ENCODE measurements at places on chromosomes 7 and 10.

- no peak for DNase-seq
Observed at GRCh38 chr7:108083980-108084379, 46.2 kb downstream of the LAMB4 start.

GRCh38 chr7:155962191-155962967 is 150.1 kb upstream of the SHH start:
- DNase-seq, result no peak

DNA sequence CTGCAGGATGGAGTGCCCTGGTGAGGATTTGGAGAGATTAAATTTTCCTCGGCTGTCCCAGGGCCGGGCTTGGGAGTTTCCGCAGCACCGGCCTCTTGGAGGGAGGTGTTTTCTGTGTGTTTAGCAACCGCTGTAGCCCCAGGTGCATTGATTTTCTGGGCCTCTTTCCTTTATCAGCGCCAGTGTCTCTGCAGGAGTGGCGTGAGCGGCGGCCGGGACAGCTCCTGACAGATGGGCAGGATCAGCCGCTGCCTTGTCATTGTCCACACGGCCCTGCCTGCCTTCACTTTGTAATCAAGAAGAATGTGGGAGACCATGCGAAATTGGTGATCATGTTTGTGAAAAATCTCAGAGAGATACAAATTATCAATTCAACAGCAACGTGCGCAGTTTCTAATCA is 32.4 kb downstream of the NKX6-2 start:
- no peak for DNase-seq

DNA sequence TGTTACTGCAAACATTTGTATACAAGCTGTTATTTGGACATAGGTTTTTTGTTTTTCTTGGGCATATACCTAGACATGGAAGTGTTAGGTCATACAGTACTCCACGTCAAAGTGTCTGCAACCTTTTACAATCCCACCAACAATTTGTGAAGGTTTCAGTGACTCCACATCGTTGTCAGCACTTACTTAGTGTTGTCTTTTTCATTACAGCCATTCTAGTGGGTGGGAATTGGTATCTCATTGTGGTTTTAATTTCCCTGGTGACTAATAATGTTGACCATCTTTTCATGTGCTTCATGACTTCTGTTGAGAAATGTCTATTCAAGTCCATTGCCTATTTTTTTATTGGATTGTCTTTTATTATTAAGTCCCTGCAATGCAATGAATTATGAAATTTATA is 95.0 kb downstream of the UBE3C start:
- no peak for DNase-seq

- no peak for DNase-seq
Observed at GRCh38 chr10:12051241-12051640, 8.6 kb upstream of the UPF2 start.

GRCh38 chr10:103350175-103350516 is 794 bp downstream of the PCGF6 start:
- DNase-seq, result no peak

DNA sequence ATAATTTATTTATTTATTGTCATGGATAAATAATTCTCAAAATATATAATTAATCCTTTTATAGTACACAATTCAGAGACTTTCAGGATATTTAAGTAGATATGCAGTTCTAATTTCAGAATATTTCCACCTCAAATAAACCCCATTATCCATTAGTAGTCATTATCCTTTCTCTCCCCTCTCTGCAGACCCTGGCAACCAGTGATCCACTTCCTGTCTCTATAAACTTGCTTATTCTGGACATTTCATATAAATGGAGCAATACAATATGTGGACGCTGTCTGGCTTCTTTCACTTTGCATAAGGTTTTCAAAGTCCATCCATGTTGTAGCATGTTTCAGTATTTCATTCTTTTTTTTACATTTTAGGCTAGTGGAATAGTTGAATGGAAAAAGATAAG is 230.2 kb downstream of the FZD1 start:
- DNase-seq, result no peak

GRCh38 chr10:43408331-43408709 is 666 bp downstream of the HNRNPF start:
- no peak for DNase-seq

DNA sequence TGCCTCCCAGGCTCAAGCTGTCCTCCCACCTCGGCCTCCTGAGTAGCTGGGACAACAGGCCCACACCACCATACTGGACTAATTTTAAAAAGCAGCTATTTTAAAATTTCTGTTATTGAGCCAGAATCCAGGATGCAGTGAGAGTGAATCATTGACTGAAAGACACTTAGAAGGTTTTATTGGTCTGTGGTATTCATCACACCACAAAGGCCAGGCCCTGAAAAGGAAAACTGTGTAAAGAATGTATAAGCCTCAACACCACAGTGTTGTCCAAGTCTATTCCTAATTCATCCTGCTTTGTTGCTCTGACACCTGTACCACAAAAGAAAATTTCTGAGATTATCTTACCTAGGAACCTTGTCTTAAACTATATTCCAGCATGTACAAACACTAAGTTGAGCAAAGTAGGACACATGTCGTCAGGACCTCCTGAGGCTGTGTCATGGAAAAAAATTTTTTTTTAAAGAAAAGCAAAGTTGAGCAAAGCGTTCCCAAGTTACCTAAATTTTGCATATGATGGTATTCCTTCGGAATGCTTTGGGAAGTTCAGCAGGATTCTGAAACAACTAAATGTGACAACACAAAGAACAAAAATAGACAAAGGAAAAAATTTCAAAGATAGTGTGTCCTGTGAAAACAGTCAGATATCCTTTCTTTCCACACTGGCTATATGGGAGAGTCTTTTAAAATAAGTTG is 129.6 kb upstream of the MKLN1 start:
- DNase-seq, result no peak

- no peak for DNase-seq
Observed at GRCh38 chr7:7979558-7979957, 11.0 kb downstream of the GLCCI1 start.

- DNase-seq, result no peak
Observed at GRCh38 chr10:133370030-133370786, 2.9 kb downstream of the ECHS1 start.

DNA sequence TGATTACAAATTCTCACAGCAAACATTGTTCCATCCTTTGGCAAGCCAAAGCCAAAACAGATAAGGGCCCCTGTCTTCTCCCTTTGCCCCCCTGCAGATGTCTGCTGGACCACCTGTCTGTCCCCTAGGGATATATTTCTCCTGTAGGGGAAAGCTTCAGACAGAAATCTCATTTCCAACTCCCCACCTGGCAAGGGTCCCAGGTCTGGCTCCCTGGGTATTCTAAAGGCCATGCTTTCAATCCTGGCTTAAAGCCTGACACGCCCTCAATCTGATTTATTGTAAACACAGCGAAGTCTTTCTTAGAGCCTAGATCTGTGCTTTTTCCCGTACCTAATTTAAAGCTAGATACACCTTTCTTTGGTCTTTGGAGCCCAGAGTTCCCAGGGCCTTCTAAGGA is 66.1 kb downstream of the KCNMA1 start:
- DNase-seq, result no peak

GRCh38 chr7:14021069-14021468 is 31.6 kb upstream of the ETV1 start:
- no peak for DNase-seq

- DNase-seq, result no peak
Observed at GRCh38 chr7:977326-978048, 2.1 kb upstream of the COX19 start.

GRCh38 chr7:151137076-151137675 is 30.3 kb downstream of the GBX1 start:
- no peak for DNase-seq

DNA sequence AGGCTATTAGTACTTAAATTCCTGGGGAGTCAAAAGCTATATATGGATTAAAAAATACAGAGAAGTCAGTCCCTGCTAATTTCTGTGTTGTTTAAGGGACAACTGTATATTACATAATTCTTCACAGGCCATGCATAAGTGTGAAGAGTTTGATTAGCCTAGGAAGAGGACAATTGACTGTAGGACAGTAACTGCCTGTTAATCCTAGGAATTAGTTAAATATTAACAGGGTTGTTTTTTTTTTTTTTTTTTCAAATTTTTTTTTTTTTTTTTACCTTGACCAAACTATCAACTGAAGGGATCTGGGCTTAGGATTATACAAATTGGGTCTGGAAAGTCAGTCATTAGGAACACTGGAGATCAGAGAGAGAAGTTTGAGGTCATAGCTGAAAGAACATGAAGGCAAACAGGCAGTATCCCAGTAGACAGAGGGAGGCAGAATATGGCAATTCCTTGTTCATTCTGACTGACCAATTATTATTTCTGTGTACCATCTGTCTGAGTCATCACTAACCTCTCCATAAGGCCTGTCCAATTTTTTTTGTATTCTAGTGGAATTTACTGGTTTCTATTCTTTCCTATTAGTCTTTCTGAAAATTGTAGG is 1139.2 kb downstream of the SORCS1 start:
- no peak for DNase-seq

DNA sequence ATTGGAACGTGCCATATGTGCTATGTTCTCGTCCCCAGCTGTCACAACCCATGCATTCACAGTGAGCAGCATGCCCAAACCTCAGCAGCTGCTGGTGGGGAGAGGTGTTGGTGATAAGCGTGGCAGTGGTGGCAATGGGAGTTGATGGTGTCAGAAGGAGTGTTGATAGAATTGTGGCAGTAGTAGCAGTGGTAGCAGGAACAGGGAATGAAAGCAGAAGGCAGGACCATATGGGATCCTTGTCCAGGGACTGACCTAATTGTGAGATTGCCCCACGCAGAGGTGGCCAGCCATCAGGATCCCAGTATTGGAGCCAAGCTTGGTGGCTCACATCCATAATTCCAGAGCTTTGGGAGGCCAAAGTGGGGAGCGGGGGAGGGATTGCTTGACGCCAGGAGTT is 276.3 kb downstream of the GALNT17 start:
- peak; percentile 67 for DNase-seq

GRCh38 chr10:102132563-102133372 is at the start of gene PPRC1:
TSS of gene PPRC1 (plus strand) at chr10:102133040. CDS start at chr10:102133069, 29 bp downstream.
- peak; percentile 99 for DNase-seq

- DNase-seq, result no peak
Observed at GRCh38 chr10:51394039-51394438, 305.4 kb downstream of the CSTF2T start.

- DNase-seq, result no peak
Observed at GRCh38 chr10:62442006-62442405, 67.8 kb downstream of the ZNF365 start.

GRCh38 chr7:18575622-18576572 is 80.3 kb downstream of the HDAC9 start:
- no peak for DNase-seq

DNA sequence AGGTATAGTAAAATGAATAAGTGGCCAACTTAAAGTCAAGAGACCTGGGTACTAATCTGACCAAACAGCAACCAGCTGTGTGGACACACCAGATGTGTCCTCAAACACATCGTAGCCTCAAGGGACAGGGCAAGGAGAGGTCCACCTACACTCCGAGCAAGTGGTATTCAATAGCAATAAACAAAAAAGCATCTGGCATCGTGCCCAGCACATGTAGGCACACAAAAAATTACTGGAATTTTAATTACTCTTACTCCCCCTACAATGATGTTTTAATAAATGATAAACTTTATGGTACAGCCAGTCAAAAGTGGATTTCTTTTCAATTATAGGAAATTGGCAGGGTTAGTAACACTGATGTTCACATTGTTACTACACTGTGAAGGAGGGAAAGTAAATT is 3.5 kb upstream of the RGS10 start:
- DNase-seq, result no peak

DNA sequence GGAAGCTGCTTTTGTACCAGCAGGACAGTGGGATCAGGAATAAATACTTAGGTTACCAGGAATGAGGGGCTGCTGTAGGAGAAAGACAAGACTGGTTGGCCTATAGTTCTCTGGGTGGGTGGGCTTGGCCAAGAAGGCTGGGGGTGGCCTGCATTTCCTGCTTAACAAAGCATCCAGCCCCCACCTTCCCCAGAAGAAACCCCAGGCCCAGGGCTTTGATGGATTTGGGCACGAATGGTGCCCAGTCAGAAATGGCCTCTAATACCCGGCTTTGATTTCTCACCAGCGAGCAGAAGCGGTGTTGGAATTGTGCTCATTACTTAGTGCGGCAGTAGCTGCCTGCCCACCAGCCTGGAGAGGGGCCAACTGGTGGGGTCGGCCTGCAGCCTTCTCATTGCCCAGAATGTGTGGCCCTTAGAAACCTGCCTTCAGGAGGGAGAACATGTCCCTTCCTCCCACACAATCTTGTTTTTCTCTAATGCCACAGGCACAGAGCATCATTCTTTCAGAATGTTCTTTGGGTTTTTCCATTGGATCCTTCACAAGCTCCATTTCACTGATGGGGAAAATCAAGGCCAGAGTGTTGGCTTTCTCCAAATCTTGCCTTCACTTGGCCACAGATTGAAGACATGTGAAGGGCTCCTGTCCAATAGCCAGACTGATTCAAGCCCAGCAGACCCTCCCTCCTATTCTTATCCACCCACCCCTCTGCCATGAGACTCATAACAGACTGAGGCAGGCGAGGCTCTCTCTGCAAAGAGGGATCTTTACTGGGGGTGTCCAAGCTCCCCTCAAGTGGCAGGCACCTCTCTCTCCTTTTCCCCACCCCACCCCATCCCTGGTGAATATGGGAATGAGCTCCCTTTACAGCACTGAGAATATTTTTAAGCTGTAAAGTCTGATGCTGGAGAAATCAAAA is 2.5 kb downstream of the UNC5B start:
- DNase-seq, result no peak

DNA sequence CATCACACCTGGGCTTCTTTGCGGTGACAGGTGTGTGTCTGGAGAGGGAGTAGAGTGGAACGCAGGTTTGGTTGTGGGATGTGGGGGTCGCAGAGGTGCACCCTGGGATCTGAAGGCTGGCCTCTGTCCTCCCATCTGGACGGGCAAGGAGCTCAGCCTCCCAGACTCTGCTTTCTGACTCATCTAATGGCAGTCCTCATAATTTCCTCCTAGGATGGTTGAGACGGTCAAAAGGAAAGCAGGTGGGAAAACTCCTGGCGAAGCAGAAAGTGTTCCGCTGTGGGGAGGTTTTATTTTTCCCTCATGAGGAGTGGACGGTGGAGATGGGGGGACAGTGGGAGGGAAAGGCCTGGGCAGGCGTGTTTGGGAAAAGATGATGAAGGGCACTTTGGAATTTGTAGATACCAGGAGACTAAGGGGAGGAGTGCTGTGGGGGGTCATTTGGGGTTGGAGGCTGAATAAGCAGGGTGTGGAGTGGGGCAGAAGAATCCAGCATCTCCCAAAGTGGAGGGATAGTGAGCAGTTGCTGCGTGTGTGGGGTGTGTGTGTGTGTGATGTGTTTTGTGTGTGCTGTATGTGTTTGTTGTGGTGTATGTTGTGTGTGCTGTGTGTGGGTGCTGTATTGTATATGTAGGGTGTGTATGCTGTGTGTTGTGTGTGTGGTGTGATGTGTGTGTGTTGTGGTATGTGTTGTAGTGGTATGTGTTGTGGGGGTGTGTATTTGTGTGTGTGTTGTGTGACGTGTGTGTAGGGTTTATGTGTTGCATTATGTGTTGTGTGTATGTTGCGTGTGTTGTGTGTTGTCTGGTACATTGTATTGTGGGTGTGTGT is 97.2 kb upstream of the PODXL start:
- no peak for DNase-seq

- DNase-seq, result no peak
Observed at GRCh38 chr7:157475095-157475494, 138.3 kb downstream of the DNAJB6 start.

Measured in left ventricle myocardium inferior (tissue), 1 donor.